Common myeloid progenitor, CD34-positive (primary cell): ENCODE measurements at places on chromosomes 12 and 14.

DNA sequence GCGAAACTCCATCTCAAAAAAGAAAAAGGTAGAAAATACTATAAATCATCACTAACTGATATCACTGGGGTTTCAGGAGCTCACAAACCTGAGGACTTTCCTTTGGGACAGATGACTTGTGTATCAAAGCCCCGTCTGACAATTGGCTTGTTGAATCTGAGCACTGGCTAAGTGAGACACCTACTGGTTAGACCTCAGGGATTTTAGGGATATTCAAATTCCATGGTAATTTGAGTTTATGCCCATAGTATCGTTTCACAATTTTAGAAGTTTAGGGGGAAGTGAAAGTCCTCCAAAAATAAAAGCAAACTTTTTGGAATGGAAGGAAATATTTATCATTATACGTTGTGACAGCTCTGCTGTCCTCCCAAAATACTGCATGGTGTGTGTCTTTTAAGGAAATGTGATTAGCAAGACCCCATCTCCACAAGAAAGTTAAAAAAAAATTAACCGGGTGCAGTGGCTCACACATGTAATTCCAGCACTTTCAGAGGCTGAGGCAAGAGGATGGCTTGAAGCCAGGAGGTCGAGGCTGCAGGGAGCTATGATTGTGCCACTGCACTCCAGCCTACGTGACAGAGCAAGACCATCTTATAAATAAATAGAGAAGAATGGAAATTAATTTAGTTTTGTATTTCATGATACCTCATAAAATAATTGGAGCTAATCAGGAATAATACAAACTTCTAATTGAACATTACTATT is 49.2 kb downstream of the FBXL14 start:
- H3K36me3 ChIP-seq, result no peaks in the 10 kb centered on the region
- H3K4me3 ChIP-seq, result no peak overlapping the region
- peaks cover 6% of the 10 kb centered on the region for H3K27me3 ChIP-seq
- no peak for DNase-seq

DNA sequence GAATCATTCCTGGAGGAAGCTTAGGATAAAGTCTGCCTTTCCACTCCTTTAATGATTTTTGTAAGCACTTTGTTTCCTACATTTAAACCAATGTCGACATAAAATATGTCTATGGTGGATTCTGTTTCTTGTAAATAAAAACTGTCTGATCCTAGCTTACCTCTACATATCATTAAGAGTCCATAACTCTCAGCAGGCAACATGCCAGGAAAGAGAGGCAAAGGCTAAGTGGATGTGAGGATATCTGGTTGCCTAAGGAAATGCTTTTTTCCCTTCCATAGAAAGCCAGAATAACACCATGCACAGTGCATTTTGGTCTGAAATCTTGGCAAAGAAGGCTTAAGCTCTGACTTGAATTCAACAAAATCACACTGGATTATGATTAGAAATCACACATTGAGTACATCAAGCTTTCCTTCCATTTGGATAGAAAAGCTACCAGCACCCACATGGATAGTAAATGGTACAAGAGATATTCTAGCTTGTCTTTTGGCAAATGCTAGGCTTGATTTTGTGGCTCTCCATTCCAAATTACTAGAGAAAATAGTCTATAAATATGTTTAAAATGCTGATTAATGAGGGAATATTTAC is 57.0 kb upstream of the CNTN1 start:
- H3K4me1 ChIP-seq, result no peaks in the 10 kb centered on the region
- no peak overlapping the region for H3K27ac ChIP-seq
- no peak overlapping the region for H3K4me3 ChIP-seq

DNA sequence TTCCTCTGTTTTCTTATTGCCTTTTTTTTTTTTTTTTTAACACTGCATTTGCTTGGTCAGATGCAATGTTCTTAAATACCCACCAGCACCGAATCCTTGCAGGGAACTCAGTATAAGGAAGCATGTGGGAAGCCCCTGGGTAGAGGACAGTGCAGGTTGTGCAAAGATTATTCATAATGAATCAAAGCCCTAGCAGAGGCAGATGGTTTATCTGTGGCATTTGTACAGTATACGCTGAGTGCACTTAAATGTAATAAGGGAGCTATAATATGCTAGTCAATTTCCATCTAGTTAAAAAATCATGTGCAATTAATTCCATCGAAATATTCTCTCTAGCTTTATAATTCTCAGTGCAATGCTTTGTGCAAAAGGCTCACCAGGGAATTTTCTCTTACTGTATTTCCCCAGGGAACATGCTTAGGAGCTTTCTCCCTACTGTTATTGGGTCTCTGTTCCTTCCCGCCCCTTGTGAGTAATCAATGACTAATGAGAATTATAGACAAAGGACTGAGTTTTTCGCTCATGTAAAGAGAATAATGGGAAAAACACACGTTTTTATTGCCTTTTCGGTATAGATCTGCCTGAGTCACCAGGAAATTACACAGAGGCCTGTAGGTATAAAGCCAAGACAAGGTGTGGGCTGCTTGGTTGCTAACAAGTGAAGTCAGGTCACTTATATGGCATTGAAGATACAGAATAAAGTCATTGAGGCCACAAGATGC is 1214.3 kb upstream of the TMEM132C start:
- H3K4me1 ChIP-seq, result no peaks in the 10 kb centered on the region
- no peak overlapping the region for H3K4me3 ChIP-seq
- H3K27me3 ChIP-seq, result no peaks in the 10 kb centered on the region
- H3K36me3 ChIP-seq, result no peaks in the 10 kb centered on the region
- no peak overlapping the region for H3K27ac ChIP-seq
- DNase-seq, result no peak

DNA sequence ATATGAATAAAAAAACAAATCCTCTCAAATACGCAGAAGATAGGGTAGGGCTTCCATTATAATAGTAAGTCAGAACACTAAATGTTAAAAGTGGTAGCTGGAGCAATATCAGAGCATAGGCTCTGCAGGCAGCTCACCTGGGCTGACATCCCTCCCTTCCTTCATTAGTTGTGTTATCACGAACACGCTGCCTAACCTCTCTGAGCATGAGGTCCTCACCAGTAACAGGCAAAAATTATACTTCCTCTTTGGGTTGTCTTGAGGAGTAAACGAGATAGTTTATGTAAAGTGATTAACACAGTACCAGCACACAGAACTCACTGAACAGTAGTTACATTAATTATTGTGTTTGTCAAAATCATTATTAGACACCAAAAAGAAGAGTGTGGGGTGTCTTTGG is 154.3 kb downstream of the STXBP6 start:
- no peaks in the 10 kb centered on the region for H3K36me3 ChIP-seq
- H3K4me3 ChIP-seq, result no peak overlapping the region
- peaks cover 2% of the 10 kb centered on the region for H3K4me1 ChIP-seq
- H3K27ac ChIP-seq, result no peak overlapping the region
- DNase-seq, result peak; percentile 40
- H3K27me3 ChIP-seq, result no peaks in the 10 kb centered on the region

DNA sequence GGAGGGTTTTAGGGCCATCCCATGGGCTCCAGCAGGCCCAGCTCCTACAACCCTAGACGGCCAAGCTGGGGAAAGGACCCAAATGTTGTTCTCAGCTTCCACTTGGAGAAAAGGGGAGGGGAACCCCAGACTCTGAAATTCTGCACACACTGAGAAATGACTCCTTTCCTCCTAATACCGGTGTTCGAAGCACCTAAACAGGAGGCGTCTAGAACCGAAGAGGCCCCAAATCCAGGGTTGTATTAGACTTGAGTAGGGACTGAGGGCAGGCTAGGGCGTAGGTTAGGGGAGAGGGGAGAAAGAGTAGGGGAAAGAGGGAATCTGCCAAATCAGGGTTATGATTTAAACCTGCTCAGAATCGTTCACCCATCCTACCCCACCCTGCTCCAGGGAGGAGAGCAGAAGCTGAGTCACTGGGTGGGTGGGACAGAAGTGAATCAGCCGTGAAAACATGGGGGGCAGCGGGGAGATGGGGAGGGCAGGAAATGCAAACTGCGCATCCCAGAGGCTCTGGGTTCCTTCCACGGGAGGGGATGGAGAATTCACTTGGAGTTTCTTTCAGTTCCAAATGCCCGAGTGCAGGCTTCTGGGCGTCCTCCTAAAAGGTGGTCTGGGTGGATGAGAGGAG is 1.0 kb downstream of the IGFBP6 start:
- H3K4me1 ChIP-seq, result peaks cover 7% of the 10 kb centered on the region
- peak overlapping the region; percentile 72 for H3K4me3 ChIP-seq
- H3K36me3 ChIP-seq, result no peaks in the 10 kb centered on the region
- H3K27ac ChIP-seq, result no peak overlapping the region

DNA sequence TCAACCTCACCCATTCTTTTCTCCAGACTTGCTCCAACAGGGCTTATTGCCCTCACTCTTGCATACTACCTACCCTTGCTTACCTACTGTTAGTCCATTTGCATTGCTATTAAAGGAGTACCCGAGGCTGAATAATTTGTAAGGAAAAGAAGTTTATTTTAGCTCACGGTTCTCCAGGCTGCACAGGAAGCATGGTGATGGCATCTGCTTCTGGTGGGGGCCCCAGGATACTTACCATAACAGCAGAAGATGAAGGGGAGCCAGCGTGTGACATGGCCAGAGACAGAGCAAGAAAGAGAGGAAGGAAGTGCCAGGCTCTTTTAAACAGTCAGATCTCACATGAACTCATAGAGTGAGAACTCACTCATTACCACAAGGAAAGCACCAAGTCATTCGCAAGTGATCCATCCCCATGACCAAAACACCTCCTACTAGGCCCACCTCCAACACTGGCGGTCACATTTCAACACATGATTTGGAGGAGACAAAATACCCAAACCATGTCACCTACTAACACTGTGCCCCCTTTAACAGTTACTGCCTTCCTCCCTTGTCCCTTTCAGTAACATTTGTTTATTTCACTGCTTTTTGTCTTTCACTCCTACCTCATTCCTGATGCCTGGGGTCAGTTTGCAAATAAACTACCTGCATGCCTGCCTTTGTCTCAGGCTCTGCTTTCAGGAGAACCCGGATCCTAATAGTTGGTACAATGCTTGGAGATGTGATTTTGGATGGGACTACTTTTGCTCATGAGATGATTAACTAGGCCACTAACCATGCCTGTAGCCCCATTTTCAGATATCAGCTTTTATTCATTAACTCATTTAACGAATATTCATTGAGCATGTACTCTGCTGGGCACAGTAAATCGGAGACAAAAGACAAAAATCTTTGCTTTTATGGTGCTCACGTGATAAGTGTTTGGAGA is 41.6 kb upstream of the CSRP2 start:
- no peaks in the 10 kb centered on the region for H3K36me3 ChIP-seq
- H3K27ac ChIP-seq, result no peak overlapping the region
- no peaks in the 10 kb centered on the region for H3K27me3 ChIP-seq
- H3K4me3 ChIP-seq, result peak overlapping the region; percentile 43
- peak; percentile 88 for DNase-seq

DNA sequence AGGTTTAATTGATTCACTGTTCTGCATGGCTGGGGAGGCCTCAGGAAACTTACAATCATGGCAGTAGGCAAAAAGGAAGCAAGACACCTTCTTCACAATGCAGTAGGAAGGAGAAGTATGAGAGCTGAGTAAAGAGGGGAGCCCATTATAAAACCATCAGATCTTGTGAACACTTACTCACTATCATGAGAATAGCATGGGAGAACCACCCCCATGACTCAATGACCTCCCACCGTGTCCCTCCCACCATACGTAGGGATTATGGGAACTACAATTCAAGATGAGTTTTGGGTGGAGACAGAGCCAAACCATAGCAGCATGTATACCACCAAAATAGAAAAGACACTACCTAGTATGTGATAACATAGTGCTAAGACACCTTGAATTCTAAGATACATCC is 2.9 kb upstream of the HMGA2 start:
- H3K27me3 ChIP-seq, result no peaks in the 10 kb centered on the region
- no peaks in the 10 kb centered on the region for H3K36me3 ChIP-seq
- no peak overlapping the region for H3K27ac ChIP-seq

DNA sequence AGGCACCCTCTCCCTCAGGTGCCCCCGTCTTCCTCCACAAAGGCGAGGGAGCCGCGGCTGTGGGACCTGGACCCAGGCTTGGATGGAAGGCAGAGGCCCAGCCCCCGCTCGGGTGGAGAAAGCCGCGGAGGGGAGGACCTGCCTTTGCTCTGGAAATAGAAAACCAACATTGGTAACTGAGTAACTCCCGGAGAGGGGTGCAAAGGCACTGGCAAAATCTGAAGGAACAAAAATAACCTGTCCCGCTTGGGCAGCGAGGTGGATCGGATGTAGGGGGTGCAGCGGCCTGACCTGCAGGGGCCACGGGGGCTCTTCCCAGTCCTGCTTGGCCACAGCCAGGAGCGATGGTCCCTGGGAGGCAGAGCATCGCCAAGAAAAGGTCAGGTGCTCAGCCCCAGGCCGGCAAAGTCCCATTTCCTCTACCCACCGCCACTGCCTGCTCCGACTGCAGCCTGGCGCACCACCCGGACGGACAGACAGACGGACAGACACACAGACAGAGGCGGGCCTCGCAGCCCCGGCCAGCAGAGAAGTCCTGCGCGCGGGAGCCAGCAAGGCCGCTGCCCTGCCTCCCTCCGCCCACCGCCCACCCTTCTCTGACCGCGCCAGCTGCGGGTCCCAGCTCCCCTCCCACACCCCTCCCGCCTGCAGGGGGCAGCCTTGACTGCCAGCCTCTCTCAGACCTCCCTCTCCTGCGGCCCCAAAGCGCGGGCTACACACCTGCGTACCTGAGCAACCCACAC is 21.4 kb upstream of the TMEM106C start:
- no peak overlapping the region for H3K4me3 ChIP-seq
- no peak for DNase-seq
- peaks cover 11% of the 10 kb centered on the region for H3K4me1 ChIP-seq
- H3K36me3 ChIP-seq, result no peaks in the 10 kb centered on the region
- no peak overlapping the region for H3K27ac ChIP-seq
